MV-4-11 (cell line): ENCODE measurements at places on chromosomes 16 and 17.

- no peak for DNase-seq
Measured at GRCh38 chr17:48014595-48015111, 22.9 kb downstream of the COPZ2 start.

DNA sequence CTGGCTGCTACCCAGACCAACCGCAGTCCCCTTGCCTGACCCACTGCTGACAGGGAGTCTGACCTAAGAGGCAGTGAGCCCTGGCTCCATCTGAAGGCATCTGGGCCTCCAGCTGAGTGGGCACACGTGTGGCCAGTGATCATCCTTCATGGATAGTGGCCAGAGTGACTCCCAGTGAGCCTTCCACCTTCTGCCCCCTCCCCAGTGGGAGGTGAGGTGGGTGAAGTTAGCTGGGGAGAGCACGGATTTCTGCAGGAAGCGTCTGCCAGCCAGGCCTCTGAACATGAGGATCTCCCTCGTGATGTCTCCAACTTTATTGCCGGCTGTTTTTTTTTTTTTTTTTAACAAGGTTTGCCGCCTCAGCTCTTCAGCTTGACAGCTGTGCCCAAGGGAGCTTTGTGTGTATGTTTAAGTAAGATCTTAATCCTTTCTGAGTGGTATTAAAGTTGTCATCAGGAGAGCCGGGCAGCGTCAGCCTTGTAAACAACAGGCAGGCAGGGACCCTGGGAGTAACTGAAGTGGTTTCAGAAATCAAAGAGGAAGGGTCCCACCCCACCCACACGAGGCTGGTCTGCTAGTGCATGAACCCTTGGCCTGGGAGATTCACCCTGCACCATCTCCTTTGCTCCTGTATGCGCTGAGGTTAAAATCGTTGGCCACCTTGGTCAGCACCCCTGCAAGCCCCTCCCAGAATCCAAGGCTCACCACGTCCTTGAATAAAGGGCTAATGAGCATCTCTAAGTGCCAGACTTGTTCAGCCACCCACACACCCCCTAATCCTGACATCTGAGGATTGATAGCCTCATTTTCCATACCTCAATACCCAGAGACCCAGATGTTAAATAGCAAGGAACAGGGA, 33.3 kb downstream of the RHBDL3 start:
- DNase-seq, result no peak

- DNase-seq, result no peak
Measured at GRCh38 chr17:40459636-40460603, 16.7 kb downstream of the IGFBP4 start.

DNA sequence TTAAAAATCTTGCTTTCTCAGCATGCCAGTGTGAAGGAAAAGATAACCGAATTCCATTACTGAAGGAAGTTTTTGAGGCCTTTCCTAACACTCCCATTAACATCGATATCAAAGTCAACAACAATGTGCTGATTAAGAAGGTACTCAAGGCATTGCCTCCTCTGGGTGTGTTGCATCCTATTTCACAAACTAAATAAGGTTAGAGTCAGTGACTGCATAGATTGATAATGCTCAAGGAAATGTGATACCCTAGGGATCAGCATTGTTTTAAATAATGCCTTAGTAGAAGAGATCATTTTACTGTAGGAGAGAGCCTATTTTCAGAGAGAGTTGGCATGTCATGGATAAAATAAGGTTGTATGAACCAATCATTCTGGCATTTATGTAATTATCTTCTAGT, 36.8 kb downstream of the GDPD1 start:
- no peak for DNase-seq

- DNase-seq, result no peak
Measured at GRCh38 chr16:72769876-72770275, 278.1 kb downstream of the ZFHX3 start.

DNA sequence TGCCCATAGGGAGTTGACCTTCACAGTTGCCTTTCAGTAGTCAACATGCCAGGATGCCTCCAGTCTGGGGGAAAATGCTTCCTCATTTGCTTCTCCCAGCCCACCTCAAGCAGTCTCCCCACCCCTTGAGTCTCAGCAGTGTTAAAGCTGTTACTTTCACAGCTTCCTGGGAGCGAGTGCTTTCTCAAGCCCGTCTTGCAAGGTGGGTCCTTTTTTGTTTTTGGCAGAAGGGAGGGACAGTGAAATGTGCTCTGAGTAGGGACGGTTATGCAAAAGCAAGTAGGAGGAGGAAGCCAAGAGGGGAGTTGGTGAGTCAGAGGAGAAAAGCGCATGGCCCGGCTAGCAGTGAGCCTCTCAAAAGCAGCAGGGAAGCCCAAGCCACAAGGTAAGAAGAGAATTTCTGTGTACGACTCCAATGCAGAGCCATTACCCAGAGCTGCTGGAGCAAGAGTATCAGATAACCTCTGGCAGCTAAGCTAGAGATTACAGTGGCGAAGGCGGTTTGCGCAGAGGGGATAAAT, at the start of gene CHST4:
CHST4 (plus strand) TSS at position 316 of the 521 bp plus-strand sequence. CDS start 10,252 bp downstream, outside the sequence.
- DNase-seq, result peak; percentile 42

GRCh38 chr16:86450691-86451090, 59.6 kb upstream of the FOXF1 start:
- no peak for DNase-seq

- no peak for DNase-seq
Measured at GRCh38 chr16:76879420-76879819, 311.6 kb upstream of the MON1B start.

- DNase-seq, result no peak
Measured at GRCh38 chr17:2955931-2956582, 107.3 kb downstream of the OR1D5 start.

DNA sequence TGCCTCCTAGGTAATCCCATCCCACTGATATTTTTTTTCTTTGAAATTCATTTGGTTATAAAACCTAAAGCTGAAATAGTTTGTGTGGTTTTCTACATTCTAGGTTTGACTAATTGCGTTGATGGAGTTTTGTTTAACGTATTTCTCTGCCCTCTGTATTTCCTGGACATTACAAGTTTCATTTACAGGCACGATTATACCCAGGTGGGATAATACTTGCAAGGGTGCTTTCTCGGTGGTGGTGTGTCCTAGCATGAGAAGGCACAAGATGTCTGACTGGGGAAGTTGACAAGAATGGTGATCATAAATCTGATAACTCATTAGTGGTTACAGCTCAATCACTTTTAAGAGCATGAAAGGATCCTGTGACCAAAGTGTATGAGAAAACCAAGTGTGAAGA, 45.0 kb downstream of the DYNLRB2 start:
- DNase-seq, result no peak

GRCh38 chr17:6162892-6163291, 92.7 kb downstream of the WSCD1 start:
- no peak for DNase-seq

DNA sequence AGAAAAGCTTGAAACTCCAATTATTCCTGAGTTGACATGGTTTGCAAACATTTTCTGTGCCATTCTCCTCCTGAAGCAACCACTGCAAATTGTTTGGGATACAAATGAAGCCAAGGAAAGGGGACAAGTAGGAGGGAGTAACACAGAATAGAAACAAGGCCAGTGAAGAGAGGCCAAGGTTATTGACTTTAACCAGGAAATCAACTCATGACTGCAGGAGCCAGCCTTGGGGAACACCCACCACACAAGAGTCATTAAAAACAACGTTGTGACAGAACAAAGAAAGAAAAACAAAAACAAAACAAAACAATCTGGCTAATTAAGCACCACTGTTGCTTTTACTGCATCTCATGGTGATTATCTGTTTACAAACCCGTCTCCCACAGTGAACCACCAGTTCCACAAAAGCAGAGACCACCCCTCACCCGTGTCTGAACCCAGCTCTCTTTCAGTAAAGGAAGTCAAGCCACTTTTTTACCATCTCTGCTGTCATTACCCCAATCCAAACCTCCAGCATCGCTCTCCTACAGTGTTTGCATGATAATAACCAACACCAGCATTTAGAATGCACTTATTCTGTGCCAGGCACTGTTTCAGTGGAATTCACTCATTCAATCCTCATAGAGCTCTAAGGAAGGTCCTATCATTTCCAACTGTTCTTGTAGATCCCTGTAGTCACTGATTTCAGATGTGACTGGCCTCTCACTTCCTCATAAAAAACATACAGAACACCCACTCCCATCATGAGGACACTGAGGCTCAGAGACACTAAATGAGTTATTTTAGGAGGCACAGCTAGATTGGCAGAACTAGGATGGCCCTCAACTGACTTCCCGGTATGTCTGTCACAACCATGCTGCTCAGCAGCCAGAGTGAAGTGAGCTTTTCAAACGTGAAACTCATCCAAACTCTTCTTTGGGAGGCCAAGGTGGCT, 2.0 kb downstream of the ZDHHC1 start:
- DNase-seq, result no peak

GRCh38 chr16:3797904-3798811, 80.8 kb upstream of the TRAP1 start:
- DNase-seq, result no peak

GRCh38 chr17:3506054-3506453, 30.3 kb downstream of the ASPA start:
- DNase-seq, result no peak

DNA sequence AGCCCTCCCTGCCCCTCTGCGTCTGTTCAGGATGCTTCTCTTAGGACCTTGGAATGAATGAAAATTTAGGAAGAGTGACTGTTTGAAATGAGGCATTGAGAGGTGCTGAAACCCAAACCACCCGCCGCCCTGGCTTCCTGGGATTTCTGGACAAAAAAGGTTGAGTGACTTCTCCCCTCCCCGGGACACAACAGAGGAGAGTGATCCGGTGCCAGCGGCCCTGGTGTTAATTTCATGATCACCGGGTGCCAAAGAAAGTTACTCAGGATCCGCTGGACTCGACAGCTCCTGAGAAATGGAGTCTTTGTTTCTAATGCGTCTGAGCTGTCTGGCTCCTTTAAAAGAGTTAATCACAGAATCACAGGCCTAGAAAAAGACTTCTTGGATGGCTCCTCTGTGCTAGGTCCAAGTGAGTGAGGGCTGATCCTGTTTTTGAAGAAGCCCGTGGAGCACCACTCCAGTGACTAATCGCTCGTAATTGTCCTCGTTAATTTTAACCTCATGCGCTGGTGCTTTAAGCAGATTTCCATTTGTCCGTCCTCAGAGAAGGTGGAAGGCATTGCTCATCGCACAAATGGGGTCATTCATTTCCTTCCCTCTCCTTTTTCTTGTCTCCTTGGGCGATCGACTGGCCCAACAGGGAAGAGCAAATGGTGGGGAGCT, 144.4 kb upstream of the ZFHX3 start:
- DNase-seq, result no peak

GRCh38 chr17:71963351-71963750, 157.5 kb upstream of the SOX9 start:
- no peak for DNase-seq

DNA sequence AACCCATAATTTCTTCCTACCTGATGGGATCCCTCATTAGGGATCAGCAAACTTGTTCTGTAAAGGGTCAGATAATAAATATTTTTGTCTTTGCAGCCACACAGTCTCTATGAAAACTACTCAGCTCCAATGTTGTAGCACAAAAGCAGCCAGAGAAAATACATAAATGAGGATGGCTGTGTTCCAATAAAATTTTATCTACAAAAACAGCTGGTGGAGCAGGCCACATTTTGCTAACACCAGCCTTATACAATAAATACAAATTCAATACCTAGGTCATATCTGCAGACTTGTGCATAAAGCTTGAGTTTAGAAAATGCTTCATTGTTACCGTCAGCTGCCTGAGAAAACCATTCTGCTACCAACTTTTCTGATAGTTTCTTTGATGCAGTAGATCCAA, 38.4 kb upstream of the INTS2 start:
- no peak for DNase-seq

GRCh38 chr16:25005445-25006306, 9.5 kb downstream of the ARHGAP17 start:
- peak; percentile 62 for DNase-seq

DNA sequence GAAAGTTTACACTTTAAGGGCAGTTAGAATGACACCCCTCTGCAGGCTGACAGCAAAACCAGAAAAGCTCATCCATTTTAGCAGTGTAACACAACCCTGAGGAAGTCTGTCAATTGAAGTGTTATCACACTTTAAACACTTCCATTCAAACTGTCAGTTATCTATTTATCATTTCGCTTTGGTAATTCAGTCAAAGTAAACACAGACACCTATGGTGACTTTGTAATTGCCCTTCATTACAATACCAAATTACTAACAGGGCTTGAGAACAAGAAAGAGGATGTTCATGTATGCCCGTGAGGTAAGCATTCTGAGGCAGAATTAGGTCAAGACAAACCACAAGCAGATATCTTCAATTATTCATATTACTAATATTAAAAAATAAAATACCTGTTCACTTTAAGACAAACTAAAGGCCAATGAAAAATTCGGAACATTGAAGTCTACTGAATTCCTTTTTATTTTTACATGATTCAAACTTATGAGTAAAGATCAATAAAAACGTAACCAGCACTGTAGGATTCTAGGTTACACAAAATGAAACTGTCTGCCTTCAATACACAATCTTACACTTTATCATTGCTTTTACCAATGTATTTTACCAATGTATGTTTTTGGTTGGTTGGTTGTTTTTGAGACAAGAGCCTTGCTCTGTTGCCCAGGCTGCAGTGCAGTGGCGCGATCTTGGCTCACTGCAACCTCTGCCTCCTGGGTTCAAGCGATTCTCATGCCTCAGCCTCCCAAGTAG, 57.1 kb downstream of the BRIP1 start:
- no peak for DNase-seq

GRCh38 chr17:78346605-78347250, 13.1 kb downstream of the SOCS3 start:
- DNase-seq, result no peak

GRCh38 chr16:24381470-24382118, 125.5 kb downstream of the CACNG3 start:
- no peak for DNase-seq

GRCh38 chr17:76307966-76308338, at the start of gene QRICH2:
Gene QRICH2, minus strand, starts transcription at chr17:76308276. Its CDS starts 278 bp downstream, at chr17:76307998.
- DNase-seq, result no peak

DNA sequence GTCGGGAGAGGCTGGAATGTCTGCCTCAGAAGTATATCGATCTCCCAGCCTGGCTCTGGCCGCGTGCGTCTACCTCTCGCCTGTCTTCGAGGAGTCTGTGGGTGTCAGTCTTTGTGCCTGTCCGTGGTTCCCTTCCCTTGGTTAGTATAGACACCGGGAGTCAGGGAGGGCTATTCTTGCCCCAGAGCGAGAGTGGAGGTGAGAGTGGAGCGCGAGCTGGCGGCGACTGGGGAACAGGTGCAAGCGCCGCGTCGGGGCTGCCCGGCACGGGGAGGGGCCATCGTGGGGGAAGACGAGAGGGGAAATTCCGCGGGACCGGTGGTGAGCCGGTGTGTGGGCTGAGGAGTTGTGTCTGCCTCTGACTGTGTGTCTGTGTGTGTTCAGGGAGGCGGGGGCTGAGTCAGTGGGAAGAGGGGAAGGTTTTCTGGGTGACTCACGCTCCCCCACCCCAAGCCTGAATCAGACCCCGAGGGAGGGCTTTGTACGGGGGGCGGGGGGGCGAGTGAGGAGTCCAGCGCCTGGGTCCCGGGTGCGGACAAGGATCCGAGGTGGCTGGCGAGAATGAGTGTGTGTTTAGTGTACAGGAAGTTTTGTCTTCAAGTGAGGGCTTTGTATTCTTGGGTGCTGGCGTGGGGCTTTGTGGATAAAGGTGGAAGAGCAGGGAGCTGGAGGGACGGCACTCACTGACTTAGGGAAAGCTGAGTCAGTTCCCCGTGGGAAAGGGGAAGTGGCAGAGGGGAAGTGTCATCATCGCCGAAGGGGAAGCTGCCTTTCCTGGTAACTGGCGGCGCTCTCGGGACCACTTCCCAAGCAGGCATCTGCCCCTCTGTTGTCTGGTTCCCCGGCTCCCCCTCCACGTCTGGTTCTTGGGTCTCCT, 8.6 kb downstream of the KDM6B start:
- DNase-seq, result peak; percentile 91
